ENCODE measurements at places on chromosomes 12 and 14. TPM values are rescaled to one million over a fixed set of nuclear protein-coding genes. Genes with fewer than 3 reads are reported as not detected.

Gene TMTC1
- total RNA-seq = 87.8 TPM

Gene CLEC4C
- total RNA-seq = not detected

Gene SLC2A14
- not detected for total RNA-seq

Gene ACRBP
- 3.8 TPM for total RNA-seq

Gene C12orf50
- total RNA-seq = not detected

Gene TMPRSS12
- not detected for total RNA-seq

GRCh38 chr12:59603754-59604153 is 7.9 kb downstream of the SLC16A7 start:
- no peak for DNase-seq

DNA sequence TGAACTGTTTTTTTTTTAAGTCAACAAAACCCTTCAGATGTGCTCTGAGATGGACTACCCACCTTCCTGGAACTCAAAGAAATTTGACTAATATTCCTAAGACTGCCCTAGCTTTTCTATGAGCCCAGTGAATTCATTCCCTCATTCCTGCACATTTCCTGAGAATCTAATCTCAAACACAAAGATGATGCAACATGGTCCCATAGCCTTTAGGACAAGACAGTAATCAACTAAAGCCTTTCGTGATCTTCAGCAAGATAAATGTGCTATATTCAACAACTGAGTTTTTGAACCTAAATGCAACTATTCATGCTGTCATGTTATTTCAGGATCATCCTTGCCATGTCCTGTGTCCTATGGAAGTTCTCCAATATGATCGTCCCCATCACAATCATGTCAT is 5.0 kb downstream of the SETD3 start:
- no peak for DNase-seq

DNA sequence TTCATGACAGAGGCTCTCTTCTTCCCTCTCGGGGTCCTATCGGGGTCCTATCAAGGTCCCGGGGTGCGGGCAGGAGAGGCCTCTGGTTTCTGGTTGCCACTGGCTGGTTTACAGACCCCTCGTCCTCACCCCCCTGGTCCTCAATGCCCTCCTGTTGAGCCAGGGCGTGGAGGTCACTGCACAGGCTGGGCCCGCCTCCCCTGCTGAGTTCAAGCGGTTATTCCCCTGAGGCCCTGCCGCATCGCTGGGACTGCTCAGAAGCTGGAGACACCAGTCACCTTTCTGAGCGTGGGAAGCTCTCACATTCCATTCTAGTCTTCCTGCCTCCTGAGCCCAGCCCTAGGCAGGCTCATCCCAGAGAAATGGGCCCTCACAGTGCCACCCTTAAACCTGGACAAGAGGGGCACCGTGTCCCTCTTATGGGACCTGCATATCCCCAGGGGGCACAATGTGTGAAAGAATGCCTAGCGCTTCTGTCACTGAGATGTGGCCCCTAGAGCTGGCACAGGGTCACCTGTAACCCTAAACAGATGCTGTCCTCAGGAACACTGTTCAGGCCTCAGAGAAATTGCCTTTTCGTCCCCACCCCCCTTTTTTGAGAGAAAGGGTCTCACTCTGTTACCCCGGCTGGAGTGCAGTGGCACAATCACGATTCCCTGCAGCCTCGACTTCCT is 177.7 kb upstream of the RGS6 start:
- DNase-seq = no peak

DNA sequence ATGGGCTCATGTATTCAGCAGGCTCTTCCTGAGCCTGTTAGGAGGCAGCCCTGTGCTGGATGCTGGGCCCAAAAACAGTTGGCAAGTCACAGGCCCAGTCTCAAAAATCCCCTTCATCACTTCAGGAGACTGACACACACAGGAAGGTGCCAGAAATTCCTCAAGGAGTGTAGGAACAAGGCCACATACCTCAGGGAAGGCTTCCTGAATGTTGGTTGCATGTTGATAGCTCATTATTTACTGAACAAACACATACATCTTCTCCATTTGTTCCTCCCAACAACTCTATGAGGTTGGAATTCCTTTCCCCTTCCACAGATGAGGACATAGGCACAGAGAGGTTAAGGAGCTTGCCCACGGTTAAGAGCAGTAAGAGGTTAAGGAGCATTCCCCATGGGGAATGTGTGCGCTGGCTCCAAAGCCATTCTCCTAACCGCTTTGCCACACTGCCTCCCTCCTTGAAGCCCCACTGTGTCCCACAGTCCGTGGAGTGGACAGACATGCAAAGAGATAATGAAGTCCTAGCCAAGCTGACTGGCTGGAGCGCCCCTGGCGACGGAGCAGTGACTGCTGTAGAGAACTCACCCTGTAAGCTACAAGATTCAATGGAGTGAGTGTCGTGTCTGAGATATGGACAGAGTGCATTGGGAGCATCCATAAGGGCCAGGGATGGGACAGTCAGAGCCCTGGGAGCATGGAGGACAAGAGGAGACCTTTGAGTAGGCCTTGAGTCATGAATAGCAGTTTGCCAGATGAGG is 3.3 kb downstream of the HHIPL1 start:
- DNase-seq = no peak

GRCh38 chr12:44780221-44780790 is 95.8 kb downstream of the NELL2 start:
- DNase-seq = no peak

- no peak for DNase-seq
Observed at GRCh38 chr14:61184112-61184511, 97.0 kb downstream of the TMEM30B start.

DNA sequence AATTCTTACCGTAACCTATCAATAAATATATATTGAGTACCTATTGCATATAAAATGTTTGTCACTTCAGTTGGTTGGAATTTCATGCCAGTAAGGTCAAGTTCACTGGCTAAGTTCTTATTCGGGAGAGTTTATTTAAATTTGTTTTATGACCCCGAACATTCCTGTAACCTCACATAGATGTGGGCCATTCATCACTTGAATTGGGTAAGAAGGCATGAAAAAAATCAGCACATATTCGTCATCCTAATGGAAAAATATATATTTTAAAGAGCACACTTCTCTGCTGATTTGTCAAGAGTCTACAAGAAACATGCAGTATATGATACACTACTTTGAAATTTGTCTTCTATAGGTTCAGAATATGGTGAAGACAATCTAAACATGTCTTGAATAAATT is 263.4 kb downstream of the CCDC91 start:
- no peak for DNase-seq

DNA sequence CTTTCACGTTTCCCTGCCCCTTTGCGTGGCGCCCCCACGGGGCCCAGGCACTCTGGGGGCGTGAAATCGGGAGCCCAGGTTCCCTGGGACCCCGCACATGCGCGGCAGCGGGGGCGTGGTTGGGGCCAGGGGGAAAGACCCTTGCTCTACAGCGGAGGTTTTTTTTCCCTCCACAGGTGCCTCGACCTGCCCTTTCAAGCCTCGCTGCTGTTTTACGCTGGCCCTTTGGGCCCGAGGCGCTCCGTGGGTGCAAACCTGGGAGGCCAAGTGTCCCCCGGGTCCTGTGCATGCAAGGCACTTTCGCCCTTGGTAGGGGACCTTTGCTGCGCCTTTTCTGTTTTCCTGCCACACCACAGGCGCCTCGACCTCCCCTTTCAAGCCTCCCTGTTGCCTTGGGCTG is 329.8 kb downstream of the ALG10 start:
- no peak for DNase-seq

GRCh38 chr14:92789457-92790089 is 4.5 kb upstream of the GOLGA5 start:
- DNase-seq = no peak

GRCh38 chr12:78767264-78767981 is 97.2 kb upstream of the SYT1 start:
- no peak for DNase-seq

GRCh38 chr14:55701638-55702037 is 121.6 kb downstream of the KTN1 start:
- DNase-seq = no peak

DNA sequence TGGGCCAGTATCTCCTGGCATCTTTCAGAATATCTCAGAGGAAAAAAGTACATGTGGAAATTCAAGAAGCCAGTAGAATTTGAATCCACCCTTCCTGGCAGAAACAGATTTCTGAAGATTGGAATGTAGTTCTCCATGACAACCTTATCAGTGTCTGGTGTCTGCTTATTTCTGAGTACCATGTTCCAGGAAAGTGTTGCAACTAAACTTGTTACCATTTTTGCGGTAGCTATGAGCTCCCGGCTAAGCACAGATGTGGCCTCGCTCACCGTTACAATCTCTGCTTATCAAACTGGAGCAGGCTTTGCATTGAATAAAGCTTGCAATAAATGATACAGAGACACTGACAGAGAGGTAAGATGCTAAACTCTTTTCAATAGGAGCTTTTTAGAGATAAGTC is 13.0 kb upstream of the ITPR2 start:
- DNase-seq = no peak

- no peak for DNase-seq
Observed at GRCh38 chr14:100142073-100143040, 17.1 kb downstream of the DEGS2 start.

- DNase-seq = no peak
Observed at GRCh38 chr12:132061641-132062430, 82.3 kb downstream of the DDX51 start.

- DNase-seq = no peak
Observed at GRCh38 chr12:29891792-29892191, 108.0 kb upstream of the TMTC1 start.

- DNase-seq = no peak
Observed at GRCh38 chr14:100677152-100677551, 49.5 kb upstream of the DLK1 start.

DNA sequence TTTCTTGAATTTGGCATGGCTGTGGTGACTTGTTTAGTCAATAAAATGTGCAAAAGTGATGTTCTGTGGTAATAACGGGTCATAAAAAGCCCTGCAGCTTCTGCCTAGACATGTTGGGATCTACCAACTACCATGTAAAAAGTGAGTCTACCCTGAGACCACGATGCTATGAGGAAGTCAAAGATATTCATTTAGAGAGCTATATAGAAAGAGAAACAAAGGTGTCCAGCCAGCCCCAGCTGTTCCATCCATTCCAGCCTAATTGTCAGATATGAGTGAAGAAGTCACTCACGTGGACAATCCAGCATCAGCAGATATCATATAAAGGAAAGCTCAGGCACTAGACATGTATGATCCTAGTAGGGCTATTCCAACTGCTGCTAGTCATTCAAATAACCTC is 117.2 kb upstream of the SSTR1 start:
- DNase-seq = no peak

DNA sequence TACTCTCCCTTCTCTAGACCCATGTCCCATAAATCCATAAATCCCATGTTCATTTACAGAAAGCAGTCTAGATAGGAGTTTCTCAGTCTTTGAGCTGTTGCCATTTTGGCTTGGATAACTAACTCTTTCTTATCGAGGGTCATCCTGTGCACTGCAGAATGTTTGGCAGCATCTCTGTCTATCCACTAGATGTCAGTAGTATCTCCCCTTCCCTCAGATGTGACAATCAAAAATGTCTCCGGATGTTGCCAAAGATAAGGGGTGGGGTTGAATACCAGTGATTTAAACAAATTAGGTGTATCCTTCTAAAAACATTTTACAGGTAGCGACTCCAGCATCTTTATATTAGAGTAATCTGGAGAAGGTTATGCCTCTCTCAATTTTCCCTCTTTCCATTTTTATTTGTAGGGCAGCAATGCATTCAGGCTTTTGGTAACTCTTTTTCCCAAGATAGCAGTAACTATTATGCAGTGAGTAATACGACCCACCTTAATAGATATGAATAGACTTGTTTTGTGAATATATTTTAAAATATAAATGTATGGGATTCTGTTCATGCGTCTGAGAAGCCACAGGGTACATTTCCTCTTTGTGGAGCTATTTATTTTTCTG is 100.7 kb downstream of the LRRK2 start:
- DNase-seq = no peak
